Fibroblast of villous mesenchyme (primary cell): ENCODE measurements at places on chromosomes 6 and 20.

DNA sequence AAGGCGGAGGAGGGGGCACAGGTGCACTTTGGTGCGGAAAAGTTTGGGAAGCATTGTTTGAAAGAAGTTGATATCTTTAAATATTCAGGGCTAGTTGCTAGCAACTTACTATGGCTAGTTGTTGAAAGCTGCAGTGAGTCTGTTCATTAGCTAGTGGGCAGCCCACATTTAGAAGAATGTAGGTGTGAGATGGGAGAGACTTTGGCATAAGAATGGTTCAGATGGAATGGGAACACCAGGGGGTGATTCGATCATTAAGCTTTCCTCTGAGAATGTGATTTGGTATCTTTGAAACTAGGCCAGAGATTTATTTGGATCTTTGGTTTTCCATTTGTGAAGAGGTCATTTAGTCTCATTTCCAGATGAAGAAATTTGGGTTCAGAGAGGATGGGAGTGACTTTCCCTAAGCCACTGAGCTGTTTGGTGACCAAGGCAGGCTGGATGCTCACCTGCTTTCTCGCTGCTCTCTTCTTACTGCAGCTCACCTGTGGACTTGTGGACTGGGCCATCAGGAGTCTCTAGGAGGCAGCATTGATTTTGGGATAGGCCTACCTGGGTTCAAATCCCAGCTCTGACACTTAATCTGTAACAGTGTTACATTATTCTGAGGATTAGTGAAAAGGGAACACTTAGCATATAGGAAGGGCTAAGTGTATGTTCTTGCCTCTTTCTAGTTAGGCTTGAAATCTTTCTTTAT lies 62.9 kb downstream of the CARMIL1 start:
- DNase-seq = no peak

- no peak for DNase-seq
Measured at GRCh38 chr6:165769401-165769800, 106.4 kb upstream of the PDE10A start.

DNA sequence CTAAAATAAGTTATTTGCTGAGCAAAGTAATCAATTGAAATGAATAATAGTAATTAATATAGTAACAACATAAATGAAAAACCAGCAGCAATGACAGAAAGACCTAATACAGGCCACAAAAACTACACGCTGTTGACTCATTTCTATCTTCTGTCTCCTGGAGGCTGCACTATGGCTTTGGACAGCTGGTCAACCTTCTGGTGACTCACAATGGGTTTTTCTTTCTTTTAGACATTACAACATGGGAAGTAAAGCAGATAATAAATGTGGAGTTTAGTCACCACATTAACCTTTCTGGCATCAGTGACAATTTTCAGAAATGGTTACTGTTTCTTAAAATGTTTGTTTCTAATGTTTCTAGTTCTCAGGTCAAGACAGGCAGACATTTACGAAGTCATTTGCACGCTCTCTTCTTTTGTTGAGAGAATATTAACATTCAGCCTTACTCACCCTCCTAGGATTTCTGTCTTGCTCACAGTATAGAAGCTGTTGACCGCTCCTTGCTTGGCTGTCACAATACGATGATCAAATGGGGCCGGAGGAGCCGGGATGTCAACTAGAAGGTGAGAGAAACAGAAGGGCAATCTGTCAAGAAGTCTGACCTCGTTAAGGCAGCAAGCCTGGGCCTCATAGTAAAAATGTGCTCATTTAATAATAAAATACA lies 62.2 kb downstream of the MYLK4 start:
- DNase-seq = peak; percentile 83

- peak; percentile 87 for DNase-seq
Measured at GRCh38 chr20:1427457-1428054, 34.7 kb upstream of the FKBP1A start.

DNA sequence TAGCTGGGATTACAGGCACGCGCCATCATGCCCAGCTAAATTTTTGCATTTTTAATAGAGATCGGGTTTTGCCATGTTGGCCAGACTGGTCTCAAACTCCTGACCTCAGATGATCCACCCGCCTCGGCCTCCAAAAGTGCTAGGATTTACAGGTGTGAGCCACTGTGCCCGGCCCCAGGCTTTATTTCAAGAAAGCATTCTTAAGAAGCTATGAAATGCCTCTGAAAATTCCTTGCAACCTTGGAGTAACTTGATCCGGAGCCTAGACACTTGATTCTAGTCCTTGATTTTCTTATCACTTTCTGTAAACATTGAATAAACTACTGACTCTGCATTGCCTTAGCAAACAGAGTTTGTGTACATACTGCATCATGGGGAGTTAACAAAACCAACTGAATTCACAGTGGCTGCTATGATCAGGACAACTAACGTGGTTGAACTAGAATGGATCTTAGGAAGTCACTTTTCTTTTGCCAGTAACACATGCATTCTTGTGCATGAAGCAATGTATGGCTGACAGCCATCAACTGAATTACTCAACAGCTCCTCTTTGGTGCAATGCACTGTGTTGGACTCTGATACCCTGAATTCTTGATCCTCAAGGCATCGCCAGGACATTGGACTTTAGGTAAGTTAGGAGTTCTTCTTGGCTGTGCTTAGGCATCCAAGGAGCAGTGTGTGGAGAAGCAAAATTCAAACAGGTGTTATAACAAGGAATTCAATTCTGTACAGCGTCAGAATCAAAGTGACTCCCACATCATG lies 102.8 kb upstream of the TMEM170B start:
- DNase-seq = peak; percentile 90

- DNase-seq = no peak
Measured at GRCh38 chr20:37878835-37879599, 23.9 kb upstream of the VSTM2L start.

DNA sequence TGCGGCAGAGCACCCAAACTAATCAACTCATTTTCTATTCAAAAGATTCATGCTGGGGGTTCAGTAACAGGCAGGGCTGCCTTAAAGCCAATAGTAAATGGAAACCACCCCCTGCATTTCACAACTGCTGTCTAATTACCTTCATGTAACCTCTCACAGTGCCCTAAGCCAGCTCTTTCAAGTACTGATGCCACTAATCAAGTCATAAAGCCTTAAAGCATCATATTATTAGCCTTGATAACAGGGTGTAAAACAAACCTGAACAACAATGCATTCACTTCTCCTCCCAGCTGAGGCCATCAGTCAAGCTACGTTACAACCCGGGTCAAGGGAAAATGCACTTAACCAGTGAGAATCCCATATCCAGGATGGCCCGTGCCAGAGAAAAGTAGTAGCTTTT lies 33.0 kb downstream of the TRERF1 start:
- DNase-seq = no peak
